ENCODE measurements at places on chromosomes 4 and X.

- no peak for DNase-seq
These were observed 20.1 kb upstream of the TCEAL4 start for GRCh38 chrX:103565197-103565596.

- DNase-seq: no peak
These were observed 49.7 kb upstream of the TMEM154 start for GRCh38 chr4:152729466-152729865.

DNA sequence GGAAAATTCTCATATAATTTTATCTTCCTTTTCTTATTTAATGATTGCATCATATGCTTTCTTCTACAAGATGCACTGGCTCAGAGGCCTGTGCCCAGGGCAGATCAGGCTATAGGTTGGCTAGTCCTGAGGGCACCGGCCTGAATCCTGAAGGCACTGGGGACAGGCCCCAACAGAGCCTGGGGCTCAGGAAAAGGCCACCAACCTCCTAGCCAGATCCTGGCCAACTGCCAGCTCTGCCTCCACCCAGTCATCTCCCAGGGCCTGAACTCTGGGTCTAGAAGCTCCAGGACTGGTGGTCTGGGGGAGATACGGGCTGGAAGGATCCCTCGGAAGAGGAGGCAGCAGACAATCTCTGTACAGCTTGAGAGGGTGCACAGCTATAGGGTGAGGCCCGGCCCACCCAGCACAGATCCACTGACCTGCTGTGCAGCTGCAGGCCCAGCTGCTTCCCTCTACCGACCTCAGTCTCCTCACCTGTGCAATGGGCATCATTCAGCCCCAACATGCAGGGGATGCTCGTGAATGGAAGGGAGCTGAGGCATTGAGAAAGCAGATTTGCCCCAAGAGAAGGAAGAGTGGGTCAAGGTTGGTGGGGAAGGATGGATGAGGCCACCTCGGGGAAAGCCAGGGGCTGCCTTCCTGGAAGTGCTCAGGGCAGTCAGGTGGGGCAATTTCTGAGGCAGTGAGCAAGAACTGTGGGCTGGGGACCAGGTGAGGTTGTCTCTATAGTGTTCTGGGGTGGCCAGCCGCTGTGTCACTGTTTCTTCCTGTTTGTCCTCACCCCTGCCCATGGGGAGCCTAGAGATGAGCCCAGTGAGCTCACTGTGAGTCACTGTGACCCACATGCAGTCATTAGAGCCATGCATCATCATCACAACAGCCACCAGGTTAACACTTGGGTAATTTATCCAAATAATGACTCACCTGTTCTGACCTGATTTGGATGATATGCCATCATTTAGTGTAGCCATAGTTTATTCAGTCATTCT lies 22.4 kb upstream of the XAGE2 start:
- no peak for DNase-seq

DNA sequence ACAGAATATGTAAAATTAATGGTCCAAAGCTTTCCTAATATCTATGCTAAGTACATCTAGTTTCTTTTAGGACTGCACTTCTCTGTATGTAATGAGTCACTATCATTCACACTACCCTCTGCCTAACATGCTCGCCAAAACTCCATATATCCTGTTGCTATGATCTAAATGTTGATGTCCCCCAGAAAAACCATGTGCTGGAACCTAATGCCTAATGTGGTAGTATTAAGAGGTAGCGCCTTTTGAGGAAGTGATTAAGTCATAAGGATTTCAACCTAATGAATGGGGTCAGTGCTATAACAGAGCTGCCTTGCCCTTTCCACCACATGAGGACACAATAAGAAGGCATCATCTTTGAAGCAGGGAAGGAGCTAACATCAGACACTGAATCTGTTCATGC lies 34.9 kb upstream of the NFKB1 start:
- DNase-seq: peak; percentile 5

DNA sequence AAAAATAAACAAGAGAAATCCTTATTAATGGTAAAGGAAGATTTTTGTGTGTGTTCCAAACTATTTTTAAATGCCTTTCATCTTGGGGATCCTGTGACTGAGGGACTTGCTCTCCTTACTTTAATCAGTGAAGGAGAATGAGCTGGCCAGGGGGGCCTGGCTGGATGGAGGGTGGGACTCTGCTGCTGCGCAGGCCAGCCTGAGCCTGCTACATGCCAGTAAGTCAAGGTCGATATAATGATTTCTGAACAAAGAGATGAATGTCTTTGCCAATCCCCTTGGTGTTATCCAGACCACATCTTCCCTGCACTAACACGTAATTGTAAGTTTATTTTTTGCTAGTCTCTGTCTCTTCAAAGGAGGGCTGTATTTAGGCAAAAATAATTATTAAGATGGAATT lies 1679.2 kb upstream of the TENM3 start:
- no peak for DNase-seq

DNA sequence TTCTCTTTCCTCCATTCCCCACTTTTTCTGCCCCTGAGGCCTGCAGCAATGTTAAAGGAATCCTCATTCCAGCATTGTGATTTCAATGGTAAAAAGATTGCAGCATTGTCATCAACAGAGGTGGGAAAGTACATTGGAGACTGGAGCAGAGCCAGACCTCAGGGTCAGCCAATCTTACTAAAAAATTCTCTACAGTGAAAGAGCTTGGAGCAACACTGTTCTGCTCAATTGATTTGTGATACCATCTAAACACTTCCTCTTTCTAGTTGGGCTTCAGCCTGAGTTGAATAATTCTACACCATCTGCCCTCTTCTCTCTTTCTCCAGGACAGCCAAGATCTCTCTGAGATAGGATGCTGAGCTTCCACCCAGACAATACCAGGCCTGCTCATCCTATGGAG lies 176.5 kb downstream of the AR start:
- DNase-seq: peak; percentile 57

GRCh38 chrX:66680451-66680850 lies 41.6 kb upstream of the EDA2R start:
- DNase-seq: no peak

GRCh38 chr4:114964026-114964425 lies 149.4 kb downstream of the NDST4 start:
- no peak for DNase-seq

DNA sequence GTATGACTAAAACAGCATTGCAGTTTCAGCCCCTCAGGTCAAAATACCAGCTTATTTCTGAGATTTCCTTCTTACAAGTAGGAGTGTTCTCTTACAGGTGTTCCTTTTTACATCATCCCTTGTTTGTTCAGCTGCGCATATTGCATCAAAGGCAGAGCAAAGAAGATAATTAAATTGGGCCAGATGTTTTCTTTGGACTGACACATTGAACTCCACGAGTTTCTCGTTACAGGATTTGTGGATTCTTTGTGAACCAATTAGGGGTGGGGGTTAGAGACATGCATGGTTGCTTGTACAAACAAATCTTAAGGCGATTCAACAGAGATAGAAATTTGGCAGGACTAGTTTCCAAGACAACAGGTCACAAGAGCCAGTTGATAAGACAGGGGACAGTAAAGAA lies 95.7 kb downstream of the SPANXN4 start:
- no peak for DNase-seq

DNA sequence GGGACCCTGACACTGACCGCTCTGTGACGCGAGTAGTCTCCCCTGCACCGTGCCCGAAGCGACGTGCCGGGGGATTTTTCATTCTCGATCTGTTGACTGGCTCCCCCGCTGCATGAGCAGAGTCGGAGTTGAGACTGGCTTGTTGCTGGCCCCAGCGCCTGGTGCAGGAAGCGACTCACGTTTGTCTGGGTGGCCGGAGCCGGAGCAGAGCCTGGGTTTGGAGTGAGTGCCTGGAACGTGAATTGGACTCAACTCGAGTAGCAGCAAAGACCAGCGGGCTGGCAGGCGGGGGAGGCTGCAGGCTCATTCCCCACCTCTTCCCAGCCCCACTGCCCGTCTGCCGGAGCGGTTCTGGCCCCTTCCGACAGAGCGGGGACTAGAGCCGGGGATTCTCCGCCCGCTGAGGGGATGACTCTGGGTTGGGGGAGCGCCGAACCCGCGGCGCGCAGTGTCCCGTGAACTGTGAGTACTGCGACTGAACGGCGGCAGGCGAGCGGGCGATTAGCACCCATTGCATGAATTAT lies 554 bp downstream of the PCDH7 start:
- peak; percentile 33 for DNase-seq

GRCh38 chr4:141797966-141798365 lies 161.6 kb downstream of the IL15 start:
- DNase-seq: no peak

DNA sequence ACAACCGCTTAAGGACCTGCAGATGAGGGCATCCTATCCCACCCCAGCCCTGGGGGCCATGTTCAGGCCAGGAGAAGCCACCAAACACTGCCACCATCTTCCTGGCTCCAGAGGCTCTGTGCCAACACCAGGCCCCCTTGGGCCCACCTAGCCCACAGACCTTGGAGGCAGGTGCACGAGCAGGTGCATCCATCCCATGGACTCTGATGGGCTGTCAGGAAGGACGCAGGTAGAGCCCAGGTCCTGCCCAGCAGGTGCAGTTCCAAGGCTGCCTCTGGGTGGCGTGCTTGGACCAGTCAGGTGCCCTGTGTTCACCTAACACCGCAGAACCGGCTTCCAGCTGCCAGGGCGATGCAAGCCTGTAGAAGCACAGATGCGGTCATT lies 22.8 kb upstream of the PDE6B start:
- DNase-seq: no peak

DNA sequence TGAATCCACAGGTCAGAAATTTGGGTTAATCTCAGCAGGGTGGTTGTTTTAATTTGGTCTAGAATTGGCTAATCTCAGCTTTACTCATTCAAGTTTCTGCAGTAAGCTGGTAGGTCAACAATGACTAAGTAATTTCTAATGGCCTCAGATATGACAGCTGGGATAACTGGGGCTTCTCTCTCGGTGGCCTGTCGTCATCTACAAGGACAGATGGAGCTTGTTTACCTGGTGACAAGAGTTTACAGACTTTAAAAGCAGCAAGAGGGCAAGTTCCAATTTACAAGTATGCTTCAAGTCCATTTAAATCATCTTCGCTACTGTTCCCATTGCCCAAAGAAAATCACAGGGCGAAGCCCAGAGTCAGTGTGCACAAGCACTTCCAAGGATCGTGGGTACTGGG lies 453.9 kb downstream of the PDHA2 start:
- no peak for DNase-seq

DNA sequence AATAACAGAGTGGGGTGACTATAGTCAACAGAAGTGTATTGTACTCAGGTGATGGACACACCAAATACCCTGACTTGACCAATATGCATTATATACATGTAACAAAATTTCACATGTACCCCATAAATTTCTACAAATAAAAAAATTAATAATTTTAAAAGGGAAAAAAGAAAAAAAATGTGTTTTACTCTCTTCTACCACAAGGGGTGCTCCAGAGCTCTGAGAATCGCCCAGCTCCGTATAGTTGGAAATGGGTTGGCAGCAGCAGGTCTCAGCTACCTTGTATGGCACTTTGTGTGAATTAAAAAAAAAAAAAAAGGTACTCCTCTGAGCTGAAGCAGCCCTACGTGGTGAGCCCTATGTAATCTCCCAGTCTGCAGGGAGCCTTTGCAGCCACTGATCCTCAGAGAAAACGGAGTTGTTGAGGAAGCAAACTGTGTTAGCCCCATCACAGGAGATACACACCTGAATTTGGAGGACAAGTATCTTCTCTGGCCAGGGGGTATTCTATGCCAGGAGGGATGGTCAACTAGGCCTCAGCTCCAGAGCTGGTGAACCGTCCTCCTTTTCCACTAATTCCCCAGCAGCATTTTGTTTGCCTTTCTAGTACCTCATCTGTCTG lies 17.2 kb upstream of the POLA1 start:
- peak; percentile 17 for DNase-seq

DNA sequence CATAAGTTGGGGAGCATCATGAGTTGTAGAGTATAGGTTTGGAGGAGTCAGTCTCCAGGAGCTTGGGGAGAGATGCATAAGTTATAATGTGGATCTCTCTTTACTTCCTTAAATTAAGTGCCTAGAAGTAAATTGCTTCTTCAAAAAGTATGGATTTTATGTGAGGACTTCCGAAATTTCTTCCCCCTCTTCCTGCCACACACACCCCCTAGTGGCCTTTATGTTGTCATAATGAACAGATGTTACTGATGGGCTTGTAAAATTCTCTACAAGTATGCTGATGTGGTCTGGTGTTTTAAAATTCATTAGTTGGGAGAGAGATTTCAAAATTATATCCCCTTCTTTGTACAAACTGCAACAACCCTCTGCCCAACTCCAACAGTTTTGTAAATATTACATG lies 2.3 kb upstream of the METTL14 start:
- peak; percentile 63 for DNase-seq

GRCh38 chr4:5712517-5712916 lies 1.5 kb downstream of the EVC start:
- peak; percentile 34 for DNase-seq

- no peak for DNase-seq
These were observed 363.4 kb downstream of the DMD start for GRCh38 chrX:32847921-32848320.

DNA sequence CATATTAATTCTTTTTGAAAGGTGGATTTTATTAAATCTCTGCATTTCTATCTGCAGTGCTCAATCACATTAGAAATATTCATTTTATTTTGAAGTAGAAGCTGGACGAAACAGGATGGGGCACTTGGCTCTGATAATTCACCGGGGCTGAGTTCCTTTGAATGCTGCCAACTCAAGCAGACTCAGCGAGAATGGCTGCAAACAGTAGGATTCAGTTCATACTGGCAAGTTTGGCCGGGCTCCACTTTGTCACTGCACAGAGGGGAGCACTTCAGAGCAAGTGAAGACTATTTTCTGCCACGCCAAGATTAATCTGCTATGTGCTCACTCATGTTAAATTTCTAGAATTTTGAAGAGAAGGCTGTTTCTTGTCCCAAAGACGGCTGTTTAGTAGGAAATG lies 30.7 kb upstream of the KLHL8 start:
- no peak for DNase-seq

Data from Kasumi-1 (cell line).